NCI-H446 treated with DMSO at 0.1 percent for 48 hours (cell line): ENCODE measurements at places on chromosomes 1 and 21.

GRCh38 chr1:184840596-184840995, 85.9 kb upstream of the EDEM3 start:
- DNase-seq: no peak

DNA sequence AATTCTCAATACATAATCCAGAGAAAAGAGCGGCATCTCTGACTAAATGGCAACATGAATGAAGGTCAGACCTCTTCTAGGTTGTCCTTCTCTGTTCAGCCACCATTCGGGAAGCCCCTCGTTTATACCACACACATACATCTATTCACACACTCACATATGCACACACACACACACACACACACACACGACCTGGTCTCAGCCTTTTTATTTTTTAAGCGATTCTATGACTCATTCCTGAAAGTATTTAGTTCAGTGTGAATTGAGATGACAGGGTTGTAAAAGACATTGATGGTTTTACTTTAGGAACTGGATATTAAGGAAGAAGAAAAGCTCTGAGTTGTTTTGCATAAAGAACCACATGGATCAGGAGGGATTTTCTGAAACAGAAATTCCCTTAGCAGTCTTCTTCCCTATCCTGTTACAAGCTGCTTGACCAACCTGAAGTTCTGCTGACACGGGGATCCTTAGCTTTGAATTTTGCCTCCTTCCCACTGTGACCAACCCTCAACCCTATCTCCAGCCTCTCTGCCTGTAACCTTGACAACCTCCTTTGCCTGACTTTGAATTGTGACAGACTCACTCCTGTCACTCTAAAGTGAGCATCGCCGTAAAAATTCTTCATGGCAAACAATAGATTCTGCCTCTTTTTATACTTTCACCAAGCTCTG, 383.1 kb upstream of the ESRRG start:
- DNase-seq: no peak

DNA sequence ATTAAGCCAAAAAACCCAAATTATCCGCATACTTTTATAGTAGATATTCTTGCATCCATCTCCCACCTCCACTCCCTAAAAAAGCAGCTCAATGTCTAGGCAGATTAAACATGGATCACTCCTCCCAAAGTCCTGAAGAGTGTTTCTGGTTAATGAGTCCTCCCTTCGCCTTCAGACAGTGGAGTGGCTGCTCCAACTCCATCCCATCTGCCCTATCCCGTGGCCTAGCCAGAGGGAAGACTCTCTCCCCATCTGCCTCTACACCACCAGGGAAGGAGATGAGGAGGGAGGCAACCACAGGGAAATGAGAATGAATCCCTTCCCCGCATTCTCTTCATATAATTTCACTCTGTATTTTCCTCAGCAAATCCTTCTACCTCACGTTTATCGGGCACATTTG, 103.8 kb downstream of the SLC45A1 start:
- no peak for DNase-seq

- DNase-seq: no peak
These were observed 22.0 kb upstream of the UHMK1 start for GRCh38 chr1:162475539-162476185.

DNA sequence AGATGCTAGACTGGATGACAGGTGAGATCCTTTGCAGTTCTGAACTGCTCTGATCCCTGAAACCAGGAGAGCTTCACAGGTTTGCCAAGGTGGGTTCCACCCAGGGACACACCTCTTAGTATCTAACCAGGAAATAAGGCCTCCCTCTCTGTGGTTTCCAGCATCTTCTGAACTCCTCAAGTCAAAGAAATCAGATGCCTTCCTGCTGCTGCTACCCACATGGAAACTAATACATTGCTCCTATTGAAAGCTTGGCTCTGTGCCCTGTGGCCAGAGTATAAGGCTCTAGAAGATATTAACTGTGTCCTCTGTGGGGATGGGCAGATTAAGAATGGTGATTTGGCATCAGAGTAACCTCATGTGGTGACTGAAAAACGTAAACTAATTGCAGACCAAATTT, 75.0 kb upstream of the MRPS6 start:
- DNase-seq: no peak

GRCh38 chr1:206558794-206559671, 51.7 kb downstream of the RASSF5 start:
- no peak for DNase-seq

- peak; percentile 63 for DNase-seq
These were observed 276.9 kb upstream of the SNX7 start for GRCh38 chr1:98384461-98385141.

- DNase-seq: no peak
These were observed 585 bp upstream of the GLRX2 start for GRCh38 chr1:193105821-193106177.

GRCh38 chr1:64176659-64177058, 26.8 kb upstream of the UBE2U start:
- no peak for DNase-seq

GRCh38 chr1:93442008-93442666, 5.8 kb upstream of the FNBP1L start:
- no peak for DNase-seq

DNA sequence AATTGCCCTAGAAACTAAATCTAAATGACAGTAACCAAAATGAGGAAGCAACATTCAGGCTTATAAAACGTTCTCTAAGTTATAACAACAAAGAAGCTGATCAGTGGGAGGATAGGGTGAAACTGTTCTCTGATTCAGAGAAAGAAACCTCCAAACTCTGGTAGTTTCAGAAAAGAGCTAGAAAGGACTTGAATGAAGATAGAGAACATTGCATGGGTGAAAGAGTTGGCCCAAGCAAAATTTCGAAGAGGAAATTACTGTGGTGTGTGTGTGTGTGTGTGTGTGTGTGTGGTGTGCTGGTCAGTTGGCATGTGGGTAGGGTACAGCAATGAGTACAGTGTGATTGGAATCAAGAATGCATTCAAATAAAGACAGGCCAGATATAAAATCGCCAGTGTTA, 16.5 kb upstream of the SPAG17 start:
- no peak for DNase-seq

DNA sequence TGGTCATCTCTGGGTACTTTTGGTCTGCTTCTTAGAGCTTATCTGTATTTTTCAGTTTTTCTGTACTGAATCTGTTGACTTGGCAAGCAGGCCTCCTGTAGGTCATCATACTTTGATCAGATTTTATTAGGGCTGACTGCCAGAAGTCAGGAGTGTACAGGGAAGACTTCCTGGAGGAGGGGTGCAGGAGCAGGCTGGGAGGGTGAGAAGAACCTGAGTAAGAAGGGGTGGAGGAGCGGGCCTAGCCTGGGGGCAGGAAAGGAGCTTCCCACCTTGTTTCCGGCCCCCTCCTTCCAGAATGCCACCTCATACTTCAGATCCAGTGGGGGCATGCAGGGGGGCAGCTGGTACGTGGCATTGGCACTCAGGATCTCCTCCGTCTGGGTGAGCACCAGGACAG, 18.3 kb upstream of the IL22RA1 start:
- DNase-seq: no peak

GRCh38 chr1:167663002-167663772, 33.2 kb downstream of the RCSD1 start:
- DNase-seq: peak; percentile 71

DNA sequence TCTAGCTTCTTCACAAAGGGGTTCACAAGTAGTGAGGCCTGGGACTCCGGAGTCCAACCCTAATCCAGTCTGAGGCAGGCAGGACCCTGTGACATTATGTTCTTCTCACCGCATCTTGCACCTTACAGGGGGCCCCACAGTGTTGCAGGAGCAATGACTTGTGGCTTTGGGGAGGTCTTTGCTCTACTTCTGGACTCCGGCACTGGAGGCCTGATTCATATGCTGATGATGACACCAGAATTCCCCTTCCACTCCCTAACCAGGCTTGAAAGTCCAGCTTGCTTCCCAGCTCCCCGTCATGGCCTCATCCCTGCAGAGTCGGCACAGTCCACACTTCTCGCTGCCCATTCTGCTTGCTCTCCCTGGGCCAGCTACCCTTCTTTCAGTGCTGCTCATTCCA, 96.3 kb upstream of the SLC44A3 start:
- DNase-seq: no peak

GRCh38 chr1:227170361-227171166, 147.7 kb downstream of the CDC42BPA start:
- no peak for DNase-seq

GRCh38 chr1:34978921-34979320, 6.2 kb downstream of the TMEM35B start:
- no peak for DNase-seq

- no peak for DNase-seq
These were observed 54.2 kb downstream of the ERI3 start for GRCh38 chr1:44300852-44301251.

- DNase-seq: peak; percentile 40
These were observed 58.6 kb downstream of the PBX1 start for GRCh38 chr1:164617377-164618201.

DNA sequence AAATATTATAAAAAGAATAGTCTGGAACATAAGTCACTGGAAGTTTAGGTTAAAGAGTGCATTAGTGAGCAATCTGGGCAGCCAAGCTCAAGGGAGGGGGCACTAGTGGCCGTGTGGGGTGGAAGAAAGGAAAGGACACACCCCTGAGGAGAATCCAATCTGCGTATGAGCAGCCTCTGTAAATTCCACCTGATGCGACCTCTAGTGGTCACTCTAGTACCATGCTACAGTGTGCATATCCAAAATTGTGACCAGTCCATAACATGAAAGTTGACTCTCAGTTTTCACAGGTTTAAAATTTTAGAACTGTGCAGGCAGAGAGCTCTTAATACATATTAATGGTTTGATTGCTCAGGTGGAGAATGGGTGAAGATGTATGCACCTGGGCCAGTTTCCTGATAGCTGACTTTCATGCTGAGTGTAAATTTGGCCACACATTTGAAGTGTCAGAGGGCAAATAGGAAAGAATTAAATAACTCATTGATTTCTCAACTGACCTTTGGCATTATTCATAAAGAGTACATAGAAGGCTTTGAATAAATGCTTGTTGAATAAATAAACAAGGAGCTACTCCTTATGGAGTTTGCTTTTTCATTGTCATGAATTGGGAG, 105.9 kb upstream of the C21orf91 start:
- peak; percentile 59 for DNase-seq

DNA sequence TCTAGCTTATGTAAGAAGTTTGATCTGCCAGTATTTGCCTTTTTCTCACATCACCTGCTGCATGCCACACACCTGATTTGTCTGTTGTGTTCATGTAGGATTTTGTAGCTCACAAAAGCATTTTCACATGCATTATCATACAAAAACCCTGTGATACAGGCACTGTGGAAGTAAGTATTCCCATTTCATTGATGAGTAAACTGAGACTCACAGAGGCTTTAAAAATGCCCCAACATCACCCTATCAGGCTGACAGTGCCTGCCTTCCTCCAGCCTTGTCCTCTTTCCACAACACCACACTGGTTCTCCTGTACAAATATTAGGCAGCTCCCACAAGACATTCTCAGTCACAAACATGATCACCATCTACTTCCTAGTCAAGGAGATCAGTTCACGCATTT, 85.9 kb upstream of the UBE2U start:
- DNase-seq: no peak

DNA sequence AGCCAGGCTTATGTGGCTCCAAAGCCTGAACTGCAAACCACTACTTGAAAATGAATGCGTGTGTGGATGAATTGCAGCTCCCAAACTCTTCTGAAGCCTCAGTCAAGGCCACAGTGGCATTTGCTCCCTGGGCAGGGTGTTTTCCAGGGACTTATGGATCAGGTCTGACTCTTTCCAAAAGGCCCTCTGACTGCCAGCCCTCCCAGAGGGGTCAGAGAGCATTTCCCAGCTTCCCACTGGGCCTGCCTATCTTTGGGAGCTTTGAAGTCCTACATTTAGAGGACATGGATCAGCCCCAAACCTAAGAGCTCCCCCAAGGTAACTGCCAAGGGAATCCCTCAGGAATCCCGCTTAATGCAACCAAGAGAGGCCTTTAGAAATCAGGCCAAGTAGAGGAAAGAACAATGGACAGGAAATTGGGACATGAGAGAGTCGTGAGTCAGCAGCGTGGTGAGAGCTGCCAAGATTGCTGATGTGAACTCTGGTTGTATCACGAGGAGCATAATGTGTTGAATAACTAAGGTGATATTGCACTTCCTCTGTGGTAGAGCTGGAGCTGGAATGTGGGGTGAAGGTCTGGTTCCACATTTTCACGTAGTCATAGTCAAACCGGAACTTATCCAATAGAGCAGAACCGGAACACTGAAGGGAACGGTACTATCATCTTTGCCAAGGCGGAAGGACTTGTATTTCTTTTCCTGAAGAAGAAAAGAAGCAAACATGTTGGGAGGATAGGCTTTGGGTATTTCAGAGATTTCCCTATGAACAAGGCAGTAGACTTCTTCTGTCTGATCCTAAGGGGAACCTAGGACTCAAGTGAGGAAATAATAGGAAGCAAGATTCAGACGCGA, 99.4 kb upstream of the JUN start:
- peak; percentile 69 for DNase-seq

DNA sequence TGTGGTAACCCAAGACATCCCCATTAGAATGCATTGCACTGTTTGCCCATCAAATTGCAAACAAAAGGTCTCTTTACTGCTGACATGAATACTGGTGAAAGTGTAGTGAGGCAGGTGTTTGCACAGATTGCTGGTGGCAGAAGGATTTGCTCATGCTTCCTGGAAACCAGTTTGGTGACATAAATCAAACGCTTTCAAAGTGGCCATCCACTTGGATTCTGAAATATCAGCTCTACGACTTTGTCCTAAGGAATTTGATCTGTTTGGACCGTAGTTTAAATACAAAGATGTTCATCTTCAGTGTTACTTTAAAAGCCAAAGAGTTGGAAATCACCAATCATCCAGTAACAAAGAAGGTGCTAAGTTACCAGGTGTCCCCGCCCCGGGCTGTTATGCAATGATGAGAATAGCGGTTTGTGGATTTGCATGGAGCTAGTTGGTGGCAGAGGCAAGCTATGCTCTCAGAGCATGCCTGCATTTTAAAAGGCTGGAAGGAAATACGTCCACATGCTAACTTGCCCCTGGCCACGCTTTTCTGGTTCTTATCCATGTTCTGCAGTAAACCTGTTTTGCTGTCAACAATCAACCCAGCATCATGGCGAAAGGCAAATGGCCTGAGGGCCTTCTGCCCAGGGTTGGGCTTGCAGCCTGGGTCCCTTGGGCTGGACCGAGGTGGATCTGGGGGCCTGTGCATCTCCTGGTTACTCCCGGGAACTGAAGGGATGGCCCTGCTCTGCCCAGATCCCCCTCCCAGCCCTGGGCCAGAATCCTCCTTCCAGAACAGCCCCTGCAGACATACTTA, 49.2 kb downstream of the UMODL1 start:
- DNase-seq: no peak
